Uterus (tissue), 4 donors: ENCODE measurements at places on chromosomes 12 and 14. TPM values are rescaled to one million over a fixed set of nuclear protein-coding genes. Genes with fewer than 3 reads are reported as not detected.

The DEGS2 gene
- 26.6 TPM for total RNA-seq

The DYNC1H1 gene
- total RNA-seq: 438 TPM

The FBRSL1 gene
- 58.5 TPM for total RNA-seq

The MED13L gene
- 189 TPM for total RNA-seq

The SLC5A8 gene
- not detected for total RNA-seq

DNA sequence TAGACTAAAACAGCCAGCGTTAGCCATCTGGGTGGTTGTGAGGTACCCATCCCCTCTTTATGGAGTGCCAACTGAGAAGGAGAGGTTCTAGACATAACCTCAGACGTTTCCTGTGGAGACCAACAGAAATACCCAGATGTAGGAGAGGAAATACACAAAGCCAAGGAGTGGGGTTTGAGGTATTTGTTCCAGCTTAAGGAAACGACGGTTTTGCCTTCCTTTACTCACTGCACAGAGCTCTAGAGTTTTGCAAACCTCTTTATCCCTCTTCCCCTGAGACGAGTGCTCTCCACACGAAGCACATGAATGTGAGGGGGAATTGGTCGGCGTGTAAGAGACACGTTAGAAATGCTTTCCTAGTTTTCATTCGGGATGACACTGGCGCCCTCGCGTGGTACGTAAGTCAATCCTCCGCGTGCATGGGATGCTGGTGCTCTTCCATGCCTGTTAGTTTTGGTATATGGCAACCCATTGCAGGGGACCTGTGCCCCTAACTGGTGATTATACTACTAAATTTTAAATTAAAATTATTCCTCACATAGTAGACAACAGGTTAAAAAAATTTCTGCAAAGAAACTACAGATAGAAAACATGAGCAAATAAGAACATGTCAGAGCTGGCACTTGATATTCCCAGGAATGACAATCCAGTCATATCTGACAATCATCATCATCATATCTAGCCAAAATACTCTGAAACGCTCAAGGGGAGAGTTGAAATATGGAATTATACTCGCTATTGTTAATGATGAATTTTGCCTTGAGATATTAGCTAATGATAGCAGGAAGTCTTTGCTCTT, 121.7 kb downstream of the PPM1H start:
- peak; percentile 67 for DNase-seq

DNA sequence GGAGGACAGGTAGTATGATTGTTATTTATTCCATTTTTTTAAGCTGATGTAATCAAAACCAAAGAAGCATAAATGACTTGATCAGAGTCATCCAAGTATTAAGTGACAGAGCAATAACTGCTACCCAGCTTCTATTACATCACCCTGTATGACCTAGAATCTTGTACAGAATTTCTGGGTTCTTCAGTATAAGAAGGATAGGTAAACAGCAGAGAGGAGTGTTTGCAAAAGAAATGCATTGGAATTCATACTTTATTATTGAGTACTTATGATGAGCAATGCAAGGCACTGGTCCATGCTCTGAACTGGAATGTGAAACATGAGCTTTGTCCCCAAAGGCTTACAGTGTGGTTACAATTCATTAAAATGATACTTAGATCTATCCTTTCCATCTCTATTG, 916.8 kb downstream of the DIO2 start:
- no peak for DNase-seq

- no peak for DNase-seq
These were observed 30.7 kb downstream of the GUCY2C start for GRCh38 chr12:14665354-14666348.
